ENCODE measurements at places on chromosomes 16 and 17.

DNA sequence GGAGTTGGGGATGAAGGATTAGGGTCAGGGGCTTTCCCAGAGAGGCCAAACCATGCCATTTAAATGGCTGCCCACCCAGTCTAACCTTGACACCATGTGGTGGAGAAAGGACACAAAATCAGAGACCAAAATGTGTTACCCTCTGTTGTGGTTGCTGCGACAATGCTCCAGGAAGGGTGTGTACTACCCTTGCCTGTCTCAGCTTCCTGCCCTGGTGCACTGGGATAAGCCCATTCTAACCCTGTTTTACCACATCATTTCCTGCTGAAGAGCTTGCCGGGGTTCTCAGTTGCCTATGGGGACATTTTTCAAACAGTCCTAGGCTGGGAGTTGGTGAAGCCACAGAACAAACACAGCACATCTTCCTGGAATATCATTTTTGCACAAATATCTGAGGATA, 4.9 kb downstream of the OR4D1 start:
- no peak for DNase-seq

- no peak for DNase-seq
These were observed 6.7 kb downstream of the IL4R start for GRCh38 chr16:27320261-27321012.

DNA sequence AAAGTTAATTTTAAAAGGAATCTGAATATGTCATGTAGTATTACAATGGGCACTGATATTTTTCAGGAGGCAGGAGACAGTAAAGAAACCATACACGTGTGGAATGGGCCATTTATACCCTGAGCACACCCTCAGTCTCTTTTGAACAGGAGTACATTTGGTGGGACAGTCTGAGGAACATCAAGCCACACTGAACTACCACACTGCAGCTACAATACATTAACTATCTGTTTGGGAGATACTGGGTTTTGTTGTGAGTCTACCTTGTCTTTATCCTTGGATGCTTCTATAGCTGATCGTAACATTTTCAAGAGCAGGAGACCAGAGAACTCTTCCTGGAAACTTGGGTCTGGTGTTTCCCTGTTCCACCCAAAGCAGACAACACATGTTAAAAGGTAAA, 31.7 kb downstream of the HEATR6 start:
- DNase-seq: no peak

GRCh38 chr17:75428543-75429469, 23.3 kb upstream of the GRB2 start:
- peak; percentile 77 for DNase-seq

DNA sequence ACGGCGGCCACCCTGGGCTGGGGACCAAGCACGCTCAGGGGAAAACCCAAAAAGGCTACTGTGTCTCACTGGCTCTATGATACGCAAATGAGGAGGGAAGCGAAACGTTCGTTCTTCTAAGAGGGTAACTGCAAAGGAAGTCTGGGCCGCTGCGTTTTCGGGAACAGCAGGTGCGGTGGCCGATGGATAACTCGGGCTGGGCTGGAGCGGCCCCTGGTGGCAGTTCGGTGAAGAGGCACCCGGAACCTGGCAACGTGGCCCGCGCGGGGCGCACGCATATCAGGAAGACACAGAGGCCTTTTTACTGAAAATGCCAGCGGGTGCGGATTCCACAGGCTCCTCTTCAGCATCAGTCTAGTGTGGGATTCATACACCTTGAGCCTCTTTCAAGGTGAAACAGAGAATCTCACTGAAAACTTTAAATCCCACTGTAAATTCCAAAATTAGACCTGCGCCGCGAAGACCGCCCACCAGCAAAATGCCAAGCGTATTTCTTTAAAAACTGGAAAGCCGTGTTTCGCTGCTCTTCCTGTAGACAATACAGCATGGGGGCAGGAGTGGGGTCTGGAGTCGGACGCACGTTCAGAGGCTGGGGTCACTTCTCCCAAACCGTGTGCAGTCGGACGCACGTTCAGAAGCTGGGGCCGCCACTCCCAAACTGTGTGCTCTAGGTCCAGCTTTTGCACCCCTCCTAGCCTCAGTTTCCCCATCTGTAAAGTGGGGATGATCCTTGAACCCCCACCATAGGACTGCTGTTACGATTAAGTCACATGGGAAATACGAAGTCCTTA, 44.4 kb upstream of the METTL9 start:
- peak; percentile 92 for DNase-seq

DNA sequence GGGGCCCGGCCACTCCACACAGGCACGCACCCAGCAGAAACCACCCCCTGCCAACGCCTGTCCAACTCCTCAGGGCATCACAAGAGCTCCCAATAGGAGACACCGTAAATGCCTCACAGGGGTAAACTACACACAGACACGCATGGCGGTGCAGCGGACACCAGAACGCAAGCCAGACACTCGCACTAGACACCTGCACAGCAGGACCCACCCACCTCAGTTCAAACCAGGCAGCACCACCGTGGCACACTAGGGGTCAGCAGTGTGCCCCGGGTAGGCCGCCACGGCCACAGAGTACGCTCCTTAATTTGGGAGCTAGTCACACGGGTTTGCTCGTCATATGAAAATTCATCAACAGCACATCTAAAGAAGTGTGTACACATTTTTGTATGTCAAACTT, 3.4 kb downstream of the SLC38A10 start:
- peak; percentile 79 for DNase-seq

- peak; percentile 6 for DNase-seq
These were observed 55.3 kb downstream of the SKAP1 start for GRCh38 chr17:48374650-48375230.

- peak; percentile 11 for DNase-seq
These were observed 793.3 kb upstream of the GOT2 start for GRCh38 chr16:59527206-59527997.

DNA sequence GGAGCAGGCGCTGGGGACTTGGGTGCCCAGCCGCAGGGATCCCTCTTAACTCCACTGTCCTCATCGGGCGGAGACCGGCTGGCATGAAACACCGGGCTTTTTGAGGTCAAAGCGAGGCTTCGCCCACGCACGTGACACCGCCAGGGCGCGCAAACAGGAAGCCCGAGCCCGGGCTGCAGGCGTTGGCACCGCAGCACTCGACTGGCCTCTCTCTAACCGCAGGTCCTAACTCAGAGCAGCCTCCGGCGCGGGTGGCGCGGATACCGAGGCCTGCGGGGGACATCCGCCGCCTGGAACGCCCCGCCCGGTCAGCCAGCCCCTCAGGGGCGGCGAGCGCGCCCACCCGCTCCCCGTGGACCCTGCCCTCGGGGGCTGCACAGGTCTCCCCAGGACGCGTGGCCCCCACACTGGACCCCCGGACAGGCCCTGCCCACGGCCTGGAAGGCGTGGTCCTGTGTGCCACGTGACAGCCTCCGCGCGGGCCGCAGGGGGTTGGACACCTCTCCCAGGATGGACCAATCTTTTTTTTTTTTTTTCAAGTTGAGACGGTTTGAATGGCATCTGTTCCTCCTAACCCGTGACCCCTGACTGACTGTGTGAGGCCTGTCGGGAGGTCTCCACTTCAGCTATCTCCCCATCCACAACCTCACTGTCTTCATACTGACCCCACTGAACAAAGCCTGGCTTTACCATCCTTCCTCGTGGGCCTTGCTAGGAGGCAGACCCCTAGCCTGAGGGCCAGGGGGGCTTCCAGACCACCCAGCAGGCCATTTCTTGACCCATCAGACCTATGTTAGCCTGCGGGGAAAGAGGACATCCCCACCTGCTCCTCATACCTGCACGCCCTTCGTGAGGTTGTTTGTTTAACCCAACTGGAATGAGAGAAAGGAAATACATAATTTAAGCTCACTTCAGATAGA, 8.4 kb upstream of the SLC47A2 start:
- DNase-seq: no peak

- DNase-seq: no peak
These were observed 27.6 kb downstream of the CYB561 start for GRCh38 chr17:63418540-63418939.

- no peak for DNase-seq
These were observed 42.5 kb downstream of the DNAH17 start for GRCh38 chr17:78534492-78535272.

GRCh38 chr17:83191388-83192160, 112.2 kb downstream of the METRNL start:
- no peak for DNase-seq

DNA sequence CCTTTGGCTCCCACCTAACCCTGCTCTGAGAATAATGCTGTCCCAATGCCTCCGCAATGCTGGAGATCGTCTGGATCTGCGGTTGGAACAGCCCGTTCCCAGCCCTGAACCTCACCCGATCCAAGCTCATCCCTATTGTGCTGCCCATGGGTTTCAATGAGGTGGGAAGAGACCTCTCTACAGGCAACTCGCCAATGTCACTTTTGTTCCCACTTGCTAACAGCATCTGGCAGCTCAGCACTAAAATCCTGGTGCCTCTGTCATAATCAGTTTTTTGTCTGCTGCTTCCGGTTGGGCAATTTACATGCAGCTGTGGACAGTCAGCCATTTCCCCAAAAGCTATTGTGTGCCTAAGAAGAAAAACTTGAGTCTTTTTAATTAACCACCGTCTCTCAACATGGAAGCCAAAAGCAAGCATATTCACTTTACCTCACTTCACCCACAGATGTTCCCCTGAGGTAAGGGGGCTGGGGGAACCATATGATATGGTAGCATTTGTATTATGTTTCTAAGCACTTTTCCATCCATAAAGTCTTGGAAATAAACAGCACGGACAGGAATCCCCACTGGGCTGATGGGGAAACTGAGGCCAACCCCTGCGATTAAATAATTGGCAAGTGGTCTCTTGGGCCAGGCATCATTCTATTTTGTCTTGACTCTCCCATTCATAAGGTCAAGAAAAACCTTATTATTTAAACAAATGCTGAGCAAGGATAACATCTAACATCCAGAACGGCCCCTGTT, 159.2 kb upstream of the CDH5 start:
- DNase-seq: no peak

GRCh38 chr17:80833952-80834892, 157.4 kb upstream of the CHMP6 start:
- DNase-seq: peak; percentile 50

DNA sequence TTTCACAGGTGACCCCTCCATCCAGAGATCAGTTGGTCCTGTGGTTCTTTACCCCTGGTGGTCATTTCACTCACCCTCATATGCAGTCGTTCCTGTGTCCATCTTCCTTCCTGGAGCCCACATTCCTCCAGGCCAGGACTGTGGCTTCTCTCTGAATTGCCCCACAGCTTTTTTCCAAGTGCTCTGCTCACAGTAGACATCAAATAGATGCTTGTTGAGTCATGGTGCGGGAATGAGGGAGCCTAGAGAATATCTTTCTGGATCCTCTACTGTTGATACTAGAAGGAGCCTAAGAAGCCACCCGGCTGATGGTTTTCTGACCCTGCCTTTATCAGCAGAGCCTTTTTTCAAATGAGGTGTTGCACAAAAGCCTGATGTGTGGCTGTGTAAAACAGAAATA, 10.4 kb downstream of the USB1 start:
- peak; percentile 78 for DNase-seq

DNA sequence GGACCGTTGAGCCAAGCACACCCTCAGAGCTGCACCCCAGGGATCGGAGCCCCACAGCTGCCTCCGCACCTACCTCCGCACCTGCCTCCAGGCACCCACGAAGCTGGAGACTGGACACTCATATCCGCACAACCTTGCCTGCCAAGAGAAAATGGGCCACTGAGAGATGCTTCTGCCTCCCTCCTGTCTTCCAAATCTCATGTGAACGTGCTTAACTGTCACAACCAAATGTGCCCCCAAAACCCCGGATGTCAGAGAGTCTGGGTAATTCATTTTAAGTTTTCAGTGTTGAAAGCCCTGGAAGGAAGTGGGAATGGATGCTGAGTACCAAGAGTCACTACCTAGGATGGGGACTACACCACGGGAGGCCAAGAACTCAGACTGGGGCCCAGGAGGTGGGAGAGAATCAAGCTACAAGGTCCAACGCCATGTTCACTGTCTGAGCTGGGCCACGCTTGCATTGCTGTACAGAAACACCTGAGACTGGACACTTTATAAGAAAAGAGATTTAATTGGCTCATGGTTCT, 49.5 kb upstream of the MEAK7 start:
- no peak for DNase-seq

DNA sequence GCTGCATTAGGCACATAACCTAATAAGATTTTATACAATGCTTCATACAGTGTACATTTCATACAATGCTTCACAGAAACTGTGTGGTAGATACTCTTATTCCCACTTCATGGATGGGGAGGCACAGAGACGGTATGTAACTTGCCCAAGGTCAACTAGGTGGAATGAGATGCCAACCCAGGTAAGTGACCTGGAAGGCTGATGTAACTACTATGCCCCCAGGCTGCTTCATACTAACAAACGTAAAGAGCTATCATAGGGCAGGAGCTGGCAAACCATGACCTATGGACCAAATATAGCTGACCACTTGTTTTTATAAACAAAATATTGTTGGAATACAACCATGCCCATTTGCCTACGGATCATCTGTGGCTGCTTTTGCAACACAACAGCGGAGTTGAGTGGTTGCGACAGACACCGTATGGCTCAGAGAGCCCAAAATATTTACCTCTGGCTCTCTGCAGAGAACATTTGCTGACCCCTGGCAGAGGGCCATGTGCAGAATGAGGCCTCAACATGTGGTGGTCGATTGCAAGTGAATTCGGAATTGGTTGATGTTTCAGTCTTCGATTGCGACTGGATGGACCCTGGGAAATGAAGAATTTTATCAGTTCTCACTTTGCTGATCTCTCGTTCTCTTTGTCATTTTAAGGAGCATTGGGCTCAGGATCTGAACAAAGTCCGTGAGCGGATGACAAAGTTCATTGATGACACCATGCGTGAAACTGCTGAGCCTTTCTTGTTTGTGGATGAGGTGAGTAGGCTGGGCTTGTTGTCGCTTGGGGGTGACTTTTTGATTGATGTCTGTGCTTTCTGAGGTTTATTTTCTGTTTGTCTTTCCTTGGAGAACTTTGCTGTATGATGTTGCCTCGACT, 109.7 kb downstream of the PLCG2 start:
- no peak for DNase-seq

- DNase-seq: no peak
These were observed 107.6 kb upstream of the MED13 start for GRCh38 chr17:62172492-62173291.

GRCh38 chr17:40791787-40792436, 7.8 kb downstream of the KRT28 start:
- DNase-seq: peak; percentile 47

DNA sequence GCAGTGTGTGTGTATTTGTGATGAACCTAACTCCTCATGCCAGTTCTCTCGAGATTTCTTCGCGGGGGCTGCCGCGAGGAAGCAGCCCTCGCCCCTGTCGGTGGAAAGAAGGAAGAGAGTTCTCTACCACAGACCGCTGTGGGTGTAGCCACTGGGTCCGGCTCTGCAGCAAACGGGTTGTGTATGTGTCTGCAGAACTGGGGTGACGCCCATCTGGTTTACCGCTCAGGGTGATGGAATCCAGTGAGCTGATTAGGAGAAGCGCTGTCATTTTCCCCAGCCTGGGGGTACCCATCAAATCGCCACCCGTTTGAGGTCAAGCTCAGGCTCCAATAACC, 7.7 kb downstream of the CORO6 start:
- DNase-seq: no peak
